ENCODE measurements at places on chromosomes 6 and 20. TPM values are rescaled to one million over a fixed set of nuclear protein-coding genes. Genes with fewer than 3 reads are reported as not detected.

DNA sequence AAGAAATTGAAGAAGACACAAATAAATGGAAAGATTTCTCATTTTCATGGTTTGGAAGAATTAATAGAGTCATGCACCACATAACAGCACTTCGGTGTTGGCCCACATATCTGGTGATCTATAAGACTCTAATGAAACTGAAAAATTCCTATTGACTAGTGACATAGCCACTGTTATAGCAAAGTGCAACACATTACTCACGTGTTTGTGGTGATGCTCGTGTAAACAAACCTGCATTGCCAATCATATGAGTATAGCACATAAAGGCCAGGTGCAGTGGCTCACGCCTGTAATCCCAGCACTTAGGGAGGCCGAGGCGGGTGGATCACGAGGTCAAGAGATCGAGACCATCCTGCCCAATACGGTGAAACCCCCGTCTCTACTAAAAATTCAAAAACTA lies 84.4 kb upstream of the STMND1 start:
- DNase-seq: no peak

DNA sequence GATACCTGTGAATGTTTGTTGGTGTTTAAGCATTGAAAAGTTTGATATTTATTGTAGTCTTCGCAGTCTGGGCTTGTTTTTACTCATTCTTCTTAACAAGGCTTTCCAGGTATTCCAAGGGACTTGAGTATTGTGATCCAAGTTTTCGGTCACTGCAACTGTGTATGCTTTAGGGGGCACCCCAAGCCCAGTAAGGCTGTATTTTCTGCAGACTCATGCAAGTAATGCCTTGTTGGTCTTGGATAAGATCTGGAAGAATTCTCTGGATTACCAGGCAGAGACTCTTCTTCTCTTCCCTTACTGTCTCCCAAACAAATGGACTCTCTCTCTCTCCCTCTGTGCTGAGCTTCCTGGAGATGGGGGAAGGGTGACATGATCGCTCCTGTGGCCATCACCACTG lies 82.1 kb downstream of the RFPL4B start:
- peak; percentile 48 for DNase-seq

DNA sequence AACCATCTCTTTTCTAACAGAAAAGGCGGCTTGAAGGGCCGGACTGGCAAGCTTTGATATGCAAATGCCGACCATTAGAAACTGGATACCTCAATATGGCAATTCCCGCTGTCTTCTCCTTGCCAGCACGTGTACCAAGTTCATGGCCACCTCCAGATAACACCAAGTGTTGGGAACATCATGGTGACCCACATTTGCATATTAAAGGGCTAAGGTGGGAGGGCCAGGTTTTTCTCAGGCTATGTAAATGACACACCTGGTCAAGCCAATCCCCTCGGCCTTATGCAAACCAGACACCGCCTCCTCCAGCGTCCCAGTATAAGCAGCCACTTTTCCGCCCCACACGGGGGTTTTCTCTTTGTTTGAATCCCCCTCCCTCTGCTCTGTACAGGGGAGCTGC lies 110.7 kb downstream of the DACT2 start:
- DNase-seq: no peak

- no peak for DNase-seq
Observed at GRCh38 chr6:43256670-43257366, 13.5 kb downstream of the TTBK1 start.

Gene C20orf141
- total RNA-seq: not detected

- DNase-seq: no peak
Observed at GRCh38 chr20:1338096-1338495, 9.2 kb upstream of the SDCBP2 start.

Gene C6orf58
- not detected for total RNA-seq

DNA sequence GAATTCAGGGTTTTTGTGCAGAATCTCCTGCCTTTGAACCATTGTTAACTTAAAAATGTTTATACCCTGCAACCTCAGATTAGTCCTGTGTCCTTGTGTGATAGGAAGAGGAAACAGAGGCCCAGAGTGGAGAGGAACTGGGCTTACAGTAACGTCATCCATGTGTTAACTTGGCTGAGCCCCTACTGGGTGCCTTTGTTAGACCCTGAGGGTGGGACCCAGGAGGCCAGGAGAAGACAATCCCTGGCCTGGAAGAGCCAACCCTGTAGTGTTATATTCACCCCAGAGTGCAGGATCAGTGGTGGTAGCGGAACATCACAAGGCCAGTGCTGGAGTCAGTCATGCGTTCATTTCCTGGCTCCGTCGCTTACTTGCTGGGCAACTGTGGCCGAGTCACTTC lies 10.6 kb downstream of the MYLK2 start:
- DNase-seq: no peak

Gene GABRR2
- total RNA-seq: 0.26 TPM

DNA sequence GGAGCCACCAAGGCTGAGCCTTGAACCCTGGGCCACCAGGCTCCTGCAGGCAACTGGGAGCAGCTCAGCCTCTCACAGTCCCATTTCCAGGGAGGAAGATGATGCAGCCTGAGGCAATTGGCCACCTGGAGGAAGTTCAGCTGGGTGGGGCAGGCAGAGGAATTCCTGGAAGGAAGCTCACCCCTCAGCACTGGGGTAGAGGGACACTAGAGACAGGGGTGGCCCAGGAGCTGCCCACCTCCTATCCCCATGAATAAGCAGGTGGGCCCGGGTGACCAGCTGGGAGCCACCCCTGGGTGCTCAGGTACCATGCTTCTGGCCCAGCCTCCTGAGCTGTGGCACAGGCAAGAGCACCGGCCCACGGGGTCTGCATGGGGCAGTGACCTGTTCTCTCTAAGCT lies 3.6 kb upstream of the HSPA12B start:
- no peak for DNase-seq

Gene POU3F2
- total RNA-seq: not detected

Gene HBS1L
- total RNA-seq: 118 TPM

DNA sequence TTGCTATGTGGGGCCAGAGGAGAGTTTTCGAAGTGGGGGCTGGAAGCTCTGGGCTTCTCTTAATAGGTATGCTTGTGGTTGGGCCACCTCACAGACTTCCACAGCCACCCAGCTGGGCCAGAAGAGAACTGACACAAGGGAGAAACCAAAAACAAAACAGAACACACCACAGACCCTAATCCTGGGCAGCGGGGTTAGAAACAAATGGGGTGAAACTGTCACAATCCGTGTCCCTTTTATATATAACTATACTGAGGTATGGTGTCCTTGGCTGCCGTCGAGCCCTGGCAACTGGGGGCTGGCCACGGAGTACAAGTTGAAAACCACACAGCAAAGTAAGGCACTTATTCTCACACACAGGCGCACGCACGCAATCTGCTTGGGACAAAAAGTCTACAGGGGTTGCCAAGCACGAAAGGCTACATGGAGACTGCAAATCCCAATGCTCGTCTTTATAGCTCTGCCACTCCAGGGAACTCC lies 78.3 kb downstream of the TRAM2 start:
- no peak for DNase-seq

All from fibroblast of lung (primary cell).